ENCODE measurements at places on chromosomes 16 and 17.
A peak's percentile ranks its signal among the peaks of the same experiment; 100 is the strongest.

GRCh38 chr17:78781893-78782304 is at the start of gene CYTH1:
Gene CYTH1, minus strand, starts transcription at chr17:78782273. Its CDS starts 50 bp downstream, at chr17:78782223.
- DNase-seq = no peak

DNA sequence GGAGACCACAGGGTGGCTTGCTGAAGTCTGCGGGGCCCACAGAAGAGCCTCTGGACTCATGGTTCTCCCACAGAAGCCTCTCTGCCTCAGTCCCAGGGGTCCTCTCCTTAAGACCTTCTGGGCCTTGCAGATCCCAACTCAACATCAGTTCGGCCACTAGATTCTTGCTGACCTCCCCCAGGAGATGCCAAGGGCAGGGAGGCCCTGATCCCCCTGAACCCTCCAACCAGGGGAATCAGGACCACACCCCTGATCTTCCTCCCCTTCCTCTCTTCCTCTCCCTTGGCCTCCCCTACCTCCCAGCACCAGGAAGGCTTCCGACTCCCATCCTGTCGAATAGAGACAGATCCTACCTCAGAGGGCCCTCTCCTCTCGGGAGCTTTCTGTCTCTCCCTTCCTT is 53.4 kb downstream of the NOS2 start:
- no peak for DNase-seq

GRCh38 chr17:49016775-49017463 is 19.7 kb downstream of the IGF2BP1 start:
- DNase-seq = peak; percentile 66

DNA sequence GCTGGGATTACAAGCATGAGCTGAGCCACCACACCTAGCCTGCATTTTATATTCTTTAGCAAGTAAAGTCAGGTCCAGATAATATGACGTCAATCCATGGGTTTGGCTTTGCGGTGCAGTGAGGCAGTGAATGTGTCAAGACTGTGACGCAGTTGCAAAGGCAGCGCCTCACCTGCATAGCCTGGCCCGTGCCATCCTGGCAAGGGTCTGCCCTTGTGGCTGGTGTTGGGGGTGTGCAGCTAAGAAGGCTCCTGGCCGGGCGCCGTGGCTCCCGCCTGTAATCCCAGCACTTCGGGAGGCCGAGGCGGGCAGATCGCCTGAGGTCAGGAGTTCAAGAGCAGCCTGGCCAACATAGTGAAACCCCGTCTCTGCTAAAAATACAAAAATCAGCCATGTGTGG is 7.0 kb downstream of the PDF start:
- DNase-seq = peak; percentile 9

GRCh38 chr17:76493505-76494167 is 7.6 kb downstream of the RHBDF2 start:
- DNase-seq = no peak

DNA sequence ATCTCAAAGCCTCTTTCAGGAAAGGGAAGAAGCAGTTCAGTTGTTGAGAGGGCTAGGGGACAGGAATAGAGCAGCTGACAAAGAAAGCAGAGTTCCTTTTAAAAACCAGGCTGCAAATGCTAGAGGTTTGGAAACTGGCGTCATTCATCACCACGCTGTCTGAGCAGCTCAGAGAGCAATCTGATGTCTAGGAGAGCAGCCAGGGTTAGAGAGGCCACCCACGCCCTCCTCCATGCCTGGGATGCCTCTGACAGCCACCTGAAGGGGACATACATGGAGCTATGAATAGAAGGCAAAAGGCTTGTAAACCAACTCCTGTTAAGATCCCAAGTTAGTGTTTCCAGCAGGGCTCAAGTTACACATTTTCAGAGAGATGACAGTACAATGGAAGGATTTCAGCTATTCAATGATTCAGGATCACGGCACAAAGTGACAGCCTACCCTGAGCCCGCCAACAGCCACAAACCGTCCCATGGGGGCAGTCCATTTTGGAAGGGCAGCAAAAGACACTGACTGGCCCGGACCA is 12.4 kb downstream of the RAB5C start:
- DNase-seq = no peak

GRCh38 chr17:28725660-28726225 is 290 bp downstream of the TLCD1 start:
- peak; percentile 49 for DNase-seq

GRCh38 chr17:74006371-74006770 is 197.1 kb upstream of the RPL38 start:
- DNase-seq = no peak

DNA sequence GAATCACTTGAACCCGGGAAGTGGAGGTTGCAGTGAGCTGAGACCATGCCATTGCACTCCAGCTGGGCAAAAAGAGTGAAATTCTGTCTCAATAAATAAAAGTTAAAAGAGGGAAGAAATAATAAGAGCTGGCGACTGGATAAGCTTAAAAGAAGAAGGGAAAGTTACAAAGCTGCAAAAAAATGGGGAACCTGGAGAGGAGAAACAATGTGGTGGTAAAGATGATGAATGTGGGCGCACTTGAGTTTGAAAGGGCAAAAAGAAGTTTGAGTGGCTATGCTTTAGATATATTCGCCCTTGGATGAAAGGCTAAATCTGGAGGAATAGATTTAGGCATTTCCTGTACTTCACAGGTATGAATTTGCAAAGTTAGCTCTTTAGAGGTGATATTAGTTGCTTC is 53.0 kb upstream of the YPEL2 start:
- no peak for DNase-seq

- DNase-seq = no peak
Observed at GRCh38 chr17:8855477-8856204, 11.8 kb downstream of the PIK3R6 start.

DNA sequence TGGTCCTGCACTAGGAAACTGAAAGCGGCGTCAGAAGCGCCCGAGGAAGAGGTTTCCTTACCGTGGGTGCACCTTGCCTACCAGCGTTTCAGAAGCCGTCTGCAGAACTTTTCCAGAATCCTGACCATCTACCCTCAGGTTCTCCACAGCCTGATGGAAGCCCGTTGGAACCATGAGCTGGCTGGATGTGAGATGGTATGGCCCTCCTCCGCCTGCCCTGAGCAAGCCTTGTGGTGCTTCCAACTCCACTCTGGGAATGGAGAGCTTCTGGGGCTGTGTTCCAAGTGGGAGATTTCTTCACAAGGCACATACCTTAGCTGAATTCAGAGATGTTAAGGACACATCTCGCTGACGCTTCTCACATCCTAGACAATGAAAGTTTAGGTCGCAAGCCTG is 51.8 kb upstream of the ENDOV start:
- DNase-seq = no peak

- no peak for DNase-seq
Observed at GRCh38 chr16:7363422-7364417, 31.1 kb downstream of the RBFOX1 start.

- DNase-seq = no peak
Observed at GRCh38 chr17:14330492-14330962, 29.6 kb downstream of the HS3ST3B1 start.

DNA sequence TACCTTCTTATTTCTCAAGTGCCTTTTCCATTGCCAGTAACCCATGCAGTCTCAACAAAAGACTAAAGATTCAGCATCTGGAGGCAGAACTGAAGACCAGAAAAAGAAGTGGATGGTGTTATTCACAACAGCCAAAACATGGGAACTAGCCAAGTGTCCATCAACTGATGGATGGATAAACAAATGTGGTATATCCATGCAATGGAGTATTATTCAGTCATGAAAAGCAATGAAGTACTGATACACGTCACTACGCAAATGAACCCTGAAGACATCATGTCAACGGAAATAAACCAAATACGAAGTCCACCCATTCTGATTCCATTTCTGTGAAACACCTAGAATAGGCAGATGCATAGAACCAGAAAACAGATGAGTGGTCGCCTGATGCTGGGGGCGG is 25.6 kb downstream of the GAS7 start:
- DNase-seq = no peak

GRCh38 chr17:80970044-80970761 is 21.4 kb upstream of the CHMP6 start:
- peak; percentile 55 for DNase-seq

- DNase-seq = no peak
Observed at GRCh38 chr17:17675925-17676534, 5.2 kb upstream of the RAI1 start.

- peak; percentile 54 for DNase-seq
Observed at GRCh38 chr16:11613381-11614303, 26.9 kb upstream of the LITAF start.

- no peak for DNase-seq
Observed at GRCh38 chr17:61124562-61124961, 275.1 kb upstream of the TBX2 start.

DNA sequence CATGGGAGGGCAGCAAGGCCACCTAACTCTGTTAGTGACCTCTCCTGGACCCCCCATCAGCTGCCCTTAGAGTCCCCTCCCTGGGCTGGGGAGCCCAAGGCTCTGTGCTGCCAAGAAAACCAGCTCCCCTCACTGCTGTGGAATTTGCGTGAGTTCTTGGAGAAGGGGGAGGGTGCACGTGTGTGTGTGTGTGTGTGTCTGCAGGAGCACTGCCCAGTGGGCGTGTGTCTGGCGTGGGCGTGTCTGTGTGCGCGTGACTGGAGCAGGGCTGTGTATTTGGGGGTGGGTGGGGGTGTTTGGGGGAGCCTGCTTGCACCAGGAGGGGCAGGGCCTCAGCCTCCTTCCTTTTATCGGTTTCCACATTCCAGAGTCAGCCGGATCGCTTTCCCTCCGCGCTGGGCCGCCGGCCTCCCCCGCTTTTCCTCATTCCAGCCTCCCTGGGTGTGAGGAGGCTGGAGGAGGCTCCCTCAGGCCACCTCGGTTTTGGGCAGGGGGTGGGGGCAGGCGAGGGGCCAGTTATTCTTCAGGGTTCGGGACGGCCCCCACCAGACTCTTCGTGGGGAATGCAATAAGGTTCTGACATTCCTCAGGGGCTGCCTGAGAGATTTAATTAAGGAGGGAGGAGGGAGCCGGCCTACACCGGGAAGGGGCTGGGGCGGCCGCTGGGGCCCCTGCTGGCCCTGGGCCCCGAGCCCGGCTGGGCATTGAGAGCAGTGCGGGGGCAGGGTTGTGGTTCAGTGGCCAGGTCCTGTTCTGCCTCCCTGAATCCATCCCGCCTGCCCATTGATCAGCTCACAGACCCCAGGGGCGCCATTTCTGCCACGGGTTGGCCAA is 2.5 kb downstream of the VASN start:
- DNase-seq = peak; percentile 93

- DNase-seq = peak; percentile 37
Observed at GRCh38 chr16:81616321-81617020, 162.6 kb upstream of the PLCG2 start.

GRCh38 chr17:17182598-17183136 is 23.5 kb downstream of the PLD6 start:
- no peak for DNase-seq

- DNase-seq = no peak
Observed at GRCh38 chr16:14345512-14346115, 274.5 kb downstream of the MRTFB start.

- DNase-seq = no peak
Observed at GRCh38 chr16:83969771-83970429, 1.9 kb downstream of the NECAB2 start.

GRCh38 chr17:66411520-66411919 is 109.1 kb downstream of the PRKCA start:
- DNase-seq = no peak

- DNase-seq = peak; percentile 84
Observed at GRCh38 chr17:68172461-68172954, 75.3 kb upstream of the AMZ2 start.

- no peak for DNase-seq
Observed at GRCh38 chr17:72370819-72371218, 250.0 kb downstream of the SOX9 start.

GRCh38 chr17:40075942-40076498 is 13.3 kb downstream of the THRA start:
- no peak for DNase-seq

DNA sequence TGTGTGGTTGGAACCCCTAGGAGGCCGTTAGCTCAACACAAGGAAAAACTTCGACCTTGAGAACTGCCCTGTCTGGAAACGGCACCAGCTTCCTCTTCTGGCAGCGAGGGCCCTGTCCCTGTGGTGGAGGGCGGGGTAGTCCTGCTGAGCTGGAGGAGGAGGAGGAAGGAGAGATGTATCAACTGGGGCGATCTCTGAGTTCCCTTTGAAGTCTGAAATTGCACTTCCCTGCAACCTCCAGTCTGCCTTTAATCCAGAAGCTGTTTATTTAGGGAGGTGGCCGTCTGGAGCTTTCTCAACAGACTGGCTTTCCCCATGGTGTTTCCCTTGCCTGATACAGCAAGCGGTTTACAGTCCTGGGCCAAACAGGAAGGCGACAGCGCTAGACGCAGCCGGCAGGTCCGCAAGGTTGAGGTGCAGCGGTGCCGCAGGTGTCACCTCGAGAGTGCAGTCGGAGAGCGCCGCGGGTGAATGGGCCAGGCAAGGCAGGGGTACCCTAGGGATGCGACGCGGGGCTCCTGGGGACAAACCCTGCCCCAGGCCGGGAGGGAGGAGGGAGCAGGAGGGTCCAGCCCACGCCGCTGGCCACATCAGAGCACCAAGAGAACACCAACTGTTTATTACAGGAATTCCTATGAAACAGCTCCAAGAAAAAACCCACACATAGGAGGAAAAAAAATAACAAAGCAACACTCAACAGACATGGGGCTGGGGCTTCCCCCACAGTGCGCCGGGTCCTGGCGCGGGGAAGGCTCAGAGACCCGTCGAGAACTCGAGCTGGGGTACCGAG is 11.4 kb upstream of the MRPS23 start:
- peak; percentile 72 for DNase-seq

- no peak for DNase-seq
Observed at GRCh38 chr17:75681289-75681688, 14.2 kb downstream of the SAP30BP start.

GRCh38 chr17:33220036-33220435 is 73.1 kb downstream of the ASIC2 start:
- DNase-seq = no peak

- DNase-seq = no peak
Observed at GRCh38 chr17:65985571-65985970, 206.4 kb downstream of the CEP112 start.

DNA sequence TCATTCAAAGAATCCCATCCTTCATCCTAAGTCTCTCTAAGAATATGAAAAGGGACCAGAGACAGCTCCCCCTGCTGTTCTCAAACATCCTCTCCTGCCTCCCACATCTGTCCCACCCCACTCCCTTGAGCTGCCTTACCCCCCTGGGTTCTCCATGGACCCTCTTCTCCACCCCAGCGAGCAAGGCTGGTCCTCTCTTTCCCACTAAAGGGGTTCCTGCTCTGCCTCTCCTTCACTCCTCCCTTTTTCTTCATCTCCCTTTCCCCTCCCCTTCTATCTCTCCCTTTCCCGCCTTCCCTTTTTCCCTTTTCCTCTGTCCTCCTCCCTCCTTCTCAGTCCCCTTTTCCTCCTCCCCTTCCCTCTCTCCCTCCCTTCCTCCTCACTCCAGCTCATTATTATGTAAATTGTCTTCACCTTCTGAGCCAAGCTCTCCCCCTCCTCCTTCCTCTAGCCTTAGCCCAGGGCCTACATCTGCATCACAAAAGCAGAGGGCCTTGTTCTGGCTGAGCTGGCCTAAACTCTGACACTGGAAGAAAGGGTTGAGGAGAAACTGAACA is 90.0 kb downstream of the GNAO1 start:
- DNase-seq = no peak
